Stimulated activated CD8-positive, alpha-beta memory T cell treated with anti-CD3 and anti-CD28 coated beads, Interleukin-15, amount 100 ng/mL, for 4 hours (primary cell): ENCODE measurements at places on chromosomes 7 and 10.

DNA sequence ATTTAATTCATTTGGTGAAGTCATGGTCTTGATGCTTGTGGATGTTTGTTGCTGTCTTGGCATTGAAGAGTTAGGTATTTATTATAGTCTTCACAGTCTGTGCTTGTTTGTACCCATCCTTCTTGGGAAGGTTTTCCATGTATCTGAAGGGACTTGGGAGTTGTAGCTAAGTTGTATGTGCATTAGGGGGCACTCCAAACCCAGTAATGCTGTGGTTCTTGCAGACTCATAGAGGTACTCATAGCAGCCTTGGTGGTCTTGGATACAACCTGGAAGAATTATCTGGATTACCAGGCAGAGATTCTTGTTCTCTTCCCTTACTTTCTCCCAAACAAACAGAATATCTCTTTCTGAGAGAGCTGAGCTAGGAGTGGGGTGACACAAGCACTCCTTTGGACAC lies 93.2 kb downstream of the ADCYAP1R1 start:
- DNase-seq: no peak

DNA sequence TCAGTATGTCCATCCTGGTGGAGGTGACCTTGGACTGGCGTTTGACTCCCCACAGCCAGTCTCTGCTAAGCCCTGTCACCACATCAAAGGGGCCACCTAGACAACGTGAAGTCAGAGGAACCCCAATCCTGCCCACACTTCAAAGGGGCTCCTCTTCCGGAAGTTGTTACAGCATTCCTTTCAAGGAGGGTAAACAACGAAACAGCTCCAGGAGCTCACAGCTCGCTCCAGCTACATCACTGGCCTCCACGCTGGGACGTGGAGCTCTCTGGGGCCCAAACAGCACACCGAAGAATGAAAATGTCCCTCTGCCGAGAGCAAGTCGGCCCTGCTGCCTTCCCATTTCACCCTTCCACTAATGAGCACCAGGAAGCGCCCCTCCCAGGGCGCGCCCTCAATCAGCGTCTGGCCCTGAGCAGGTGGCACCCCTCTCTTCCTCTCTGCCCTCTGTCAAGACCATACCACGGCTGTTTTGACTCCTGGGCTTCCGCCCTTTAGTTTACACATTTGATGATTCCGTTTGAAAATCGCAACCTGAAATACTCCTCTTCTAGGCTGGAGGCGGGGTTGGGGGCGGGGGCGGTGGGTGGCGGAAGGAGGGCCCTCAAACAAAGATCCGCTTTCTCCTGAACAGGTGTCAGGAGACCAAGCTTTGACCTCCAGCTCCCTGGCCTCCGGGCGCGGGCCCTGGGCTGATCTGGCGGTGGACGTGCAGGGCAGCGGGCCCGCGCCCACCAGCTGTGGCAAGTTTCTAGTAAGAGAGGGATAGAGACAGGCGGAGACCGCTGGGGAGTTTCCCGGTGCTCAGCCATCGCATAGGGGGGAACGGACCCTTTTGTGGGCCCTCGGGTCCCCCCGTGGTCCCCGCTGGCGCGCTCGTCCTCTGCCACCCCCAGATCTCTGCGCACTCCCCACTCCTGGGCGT lies 53.1 kb upstream of the KDM7A start:
- peak; percentile 30 for DNase-seq

GRCh38 chr7:104288137-104288536 lies 40.3 kb upstream of the LHFPL3 start:
- DNase-seq: no peak

DNA sequence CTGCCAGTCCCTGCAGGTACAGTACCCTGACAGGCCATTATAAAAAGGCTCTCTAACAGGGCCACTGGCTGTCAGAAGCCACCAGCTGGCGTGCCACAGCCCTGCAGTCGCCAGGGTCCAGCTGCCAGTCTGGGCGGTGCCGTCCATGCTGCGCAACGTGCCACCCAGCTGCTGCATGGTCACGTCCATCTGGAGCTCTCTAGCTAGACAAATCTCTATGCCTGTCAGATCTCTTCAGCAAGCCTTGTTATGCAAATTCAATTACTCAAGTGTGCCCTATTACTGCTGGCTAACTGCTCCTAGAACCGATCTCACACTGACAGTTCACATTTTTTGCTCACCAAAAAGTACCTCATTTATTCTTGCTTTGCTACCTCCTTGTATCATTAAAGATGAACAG lies 75.9 kb downstream of the HIBADH start:
- DNase-seq: no peak

- DNase-seq: no peak
Measured at GRCh38 chr7:15594461-15594860, 32.6 kb upstream of the AGMO start.

- DNase-seq: no peak
Measured at GRCh38 chr10:77507291-77507880, 130.2 kb downstream of the KCNMA1 start.

- no peak for DNase-seq
Measured at GRCh38 chr7:35975851-35976454, 175.1 kb downstream of the SEPTIN7 start.

GRCh38 chr7:20539201-20539600 lies 76.3 kb upstream of the ABCB5 start:
- no peak for DNase-seq

GRCh38 chr10:121698336-121698735 lies 100.1 kb upstream of the FGFR2 start:
- no peak for DNase-seq
